EL (cell line): ENCODE measurements at places on chromosomes 4 and X.

GRCh38 chr4:7590189-7590588 lies 155.5 kb upstream of the PSAPL1 start:
- DNase-seq = peak; percentile 26

GRCh38 chrX:20515841-20516461 lies 249.2 kb upstream of the RPS6KA3 start:
- peak; percentile 80 for DNase-seq

DNA sequence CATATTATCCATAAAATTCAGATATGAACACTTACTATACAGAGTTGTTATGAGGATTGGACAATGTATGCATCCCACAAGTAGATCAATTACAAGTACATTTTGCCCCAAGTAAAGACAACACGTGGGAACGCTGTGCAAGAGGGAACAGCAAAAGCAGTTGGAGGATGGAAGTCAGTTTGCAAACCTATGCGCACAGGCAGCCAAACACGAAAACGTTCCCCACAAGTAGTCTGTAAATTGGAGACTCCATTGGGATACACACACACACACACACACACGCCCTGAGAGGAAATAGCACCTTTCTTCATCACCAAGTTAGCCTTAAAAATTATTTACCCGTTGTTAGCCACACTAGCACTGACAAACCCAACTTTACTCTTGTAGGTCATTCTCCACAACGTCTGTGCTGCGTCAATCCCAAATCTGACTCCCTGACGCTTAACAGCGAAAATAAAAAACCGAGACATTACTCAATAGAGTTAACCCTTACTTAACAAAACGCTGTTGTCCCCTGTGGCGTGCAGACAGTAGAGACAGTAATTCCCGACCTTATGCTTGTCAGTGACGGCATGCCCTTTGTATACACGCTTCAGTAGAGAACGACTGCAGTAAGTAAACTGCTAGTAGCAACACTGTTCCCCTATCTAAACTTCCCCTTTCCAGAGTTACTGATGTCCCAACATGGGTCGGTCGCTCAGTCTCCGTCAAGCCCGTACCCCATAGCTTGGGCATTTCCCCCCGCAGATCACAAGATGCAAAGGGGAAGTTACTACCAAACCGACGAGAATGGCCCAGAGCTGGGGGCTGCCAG lies 730 bp downstream of the MANBA start:
- DNase-seq = peak; percentile 39

- DNase-seq = no peak
These were observed 4.3 kb downstream of the CPLX1 start for GRCh38 chr4:821631-822030.
